ENCODE measurements at places on chromosomes 5 and 9. TPM values are rescaled to one million over a fixed set of nuclear protein-coding genes. Genes with fewer than 3 reads are reported as not detected.

The CCNI2 gene
- 0.09 TPM for total RNA-seq

The S1PR3 gene
- total RNA-seq: 13.1 TPM

The RNF38 gene
- 16.3 TPM for total RNA-seq

The PKD2L2 gene
- total RNA-seq: not detected

The OCLN gene
- 39.0 TPM for total RNA-seq

The WNT8A gene
- not detected for total RNA-seq

The NEUROG1 gene
- total RNA-seq: not detected

The WHRN gene
- 1.3 TPM for total RNA-seq

The TGFBI gene
- total RNA-seq: 1,514 TPM

The CSNK1G3 gene
- total RNA-seq: 87.5 TPM

The NIPSNAP3A gene
- total RNA-seq: 19.1 TPM

The CDO1 gene
- 10.7 TPM for total RNA-seq

The CDX1 gene
- 1.3 TPM for total RNA-seq

The CCNJL gene
- 7.0 TPM for total RNA-seq

The IFNA13 gene
- total RNA-seq: not detected

The NDUFS4 gene
- 218 TPM for total RNA-seq

The GNG10 gene
- total RNA-seq: 140 TPM

The CXCL14 gene
- total RNA-seq: not detected
